Left renal cortex interstitium (tissue), 4 donors: ENCODE measurements at places on chromosomes 11 and 22.

DNA sequence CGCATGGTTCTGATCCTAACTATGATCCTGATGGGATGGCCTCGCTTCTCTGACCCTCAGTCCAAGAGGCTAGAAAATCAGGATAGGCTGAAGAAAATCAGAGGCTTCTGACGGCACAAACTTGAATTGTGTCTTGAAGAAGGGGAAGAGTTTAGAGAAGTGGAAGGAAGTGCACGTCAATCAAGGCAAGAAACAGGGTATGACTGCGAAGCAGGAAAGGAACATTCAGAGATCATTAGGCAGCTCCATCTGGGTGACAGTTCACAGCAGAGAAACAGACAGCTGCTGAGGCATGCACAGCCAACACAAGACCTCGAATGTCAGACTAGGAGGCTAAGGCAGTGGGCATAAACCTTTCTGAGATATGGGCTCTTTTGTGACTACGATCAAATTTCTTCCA is 29.3 kb downstream of the CLPB start:
- DNase-seq: no peak

DNA sequence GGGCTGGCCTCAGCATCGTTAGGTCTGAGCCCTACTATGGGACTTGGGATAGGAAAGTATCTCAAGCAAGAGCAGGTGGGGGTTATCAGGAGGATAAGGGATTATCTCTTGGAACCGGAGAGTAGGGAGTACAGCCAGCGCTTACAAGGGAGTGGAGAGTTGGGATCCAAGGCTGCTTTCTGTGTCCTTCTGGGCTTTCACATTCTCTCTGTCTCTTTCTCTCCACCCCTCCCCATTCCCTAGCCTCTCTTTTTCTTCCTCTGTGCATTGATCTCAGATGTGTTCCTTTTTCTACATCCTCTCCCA is 170.2 kb downstream of the BUD13 start:
- DNase-seq: no peak

DNA sequence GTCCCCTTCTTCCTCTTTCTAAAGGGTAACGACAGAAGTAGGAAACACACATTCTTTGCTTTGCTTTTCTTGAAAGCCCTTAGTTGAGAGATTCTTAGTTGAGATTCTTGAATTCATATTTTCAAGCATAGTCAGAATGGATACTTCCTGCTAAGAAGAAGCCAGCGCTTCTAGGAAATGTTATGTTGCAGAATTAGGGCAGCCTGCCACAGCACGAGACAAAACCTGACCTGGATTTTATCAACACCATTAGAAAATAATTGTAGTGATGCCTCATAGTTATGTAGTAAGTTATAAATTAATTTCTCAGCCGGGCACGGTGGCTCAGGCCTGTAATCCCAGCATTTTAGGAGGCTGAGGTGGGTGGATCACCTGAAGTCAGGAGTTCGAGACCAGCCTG is 37.9 kb upstream of the NUP160 start:
- no peak for DNase-seq

DNA sequence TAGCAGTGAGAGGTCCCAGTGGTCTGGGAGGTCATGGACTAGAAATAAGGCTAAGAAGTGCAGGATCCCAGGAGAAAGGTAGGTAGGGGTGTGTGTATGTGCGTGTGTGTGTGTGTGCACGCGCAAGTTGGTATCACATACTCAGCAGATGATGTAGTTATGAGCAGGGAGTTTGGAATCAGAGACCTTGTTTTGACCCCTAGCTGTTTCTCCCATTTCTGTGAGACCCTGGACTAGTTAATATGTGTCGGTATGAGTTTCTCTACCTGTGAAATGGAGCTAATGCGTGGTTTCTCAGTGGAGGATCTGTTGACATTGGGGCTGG is 1.3 kb downstream of the SERPING1 start:
- no peak for DNase-seq

GRCh38 chr11:130070846-130071200 is 1.1 kb downstream of the APLP2 start:
- no peak for DNase-seq

DNA sequence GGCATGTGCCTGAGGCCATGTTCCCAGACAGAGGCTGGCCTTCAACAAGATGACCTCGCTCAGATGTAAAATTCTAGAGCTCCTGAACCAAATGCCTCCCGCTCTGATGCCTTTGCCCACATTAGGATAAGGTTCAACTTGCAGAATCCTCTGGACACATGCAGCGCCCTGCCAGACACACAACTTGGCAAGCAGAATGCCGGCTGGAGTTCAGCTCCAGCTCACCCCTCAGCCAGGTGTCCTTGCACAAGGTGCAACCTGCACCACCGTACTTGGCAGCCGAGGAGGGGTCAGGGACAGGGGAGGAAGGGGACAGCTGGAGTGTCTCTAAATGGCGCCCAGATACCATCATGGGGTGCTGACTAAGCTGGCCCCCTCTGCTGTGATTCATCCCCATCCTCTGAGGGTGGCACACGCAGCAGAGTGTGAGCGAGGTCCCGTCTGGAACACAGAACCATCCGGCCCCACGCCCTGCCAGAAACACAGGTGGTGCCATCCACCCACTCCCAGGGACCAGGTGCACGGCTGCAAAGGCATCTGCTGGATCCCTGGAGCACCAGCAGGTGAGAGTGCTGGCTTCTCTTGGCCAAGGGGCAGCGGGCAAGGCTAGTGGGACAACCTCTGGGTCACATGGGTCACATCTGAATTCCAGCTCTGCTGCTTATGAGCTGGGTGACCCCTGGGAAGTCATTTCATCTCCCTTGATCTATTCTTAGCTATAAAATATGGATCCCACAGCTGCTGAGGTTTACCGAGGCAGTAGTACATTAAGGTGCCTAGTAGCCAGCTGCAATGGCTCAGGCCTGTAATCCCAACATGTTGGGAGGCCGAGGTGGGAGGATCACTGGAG is 12.8 kb downstream of the ZMAT5 start:
- no peak for DNase-seq

- DNase-seq: no peak
Observed at GRCh38 chr11:59810911-59811259, 307 bp upstream of the MRPL16 start.

GRCh38 chr11:93770160-93770559 is 13.9 kb upstream of the MED17 start:
- DNase-seq: no peak

DNA sequence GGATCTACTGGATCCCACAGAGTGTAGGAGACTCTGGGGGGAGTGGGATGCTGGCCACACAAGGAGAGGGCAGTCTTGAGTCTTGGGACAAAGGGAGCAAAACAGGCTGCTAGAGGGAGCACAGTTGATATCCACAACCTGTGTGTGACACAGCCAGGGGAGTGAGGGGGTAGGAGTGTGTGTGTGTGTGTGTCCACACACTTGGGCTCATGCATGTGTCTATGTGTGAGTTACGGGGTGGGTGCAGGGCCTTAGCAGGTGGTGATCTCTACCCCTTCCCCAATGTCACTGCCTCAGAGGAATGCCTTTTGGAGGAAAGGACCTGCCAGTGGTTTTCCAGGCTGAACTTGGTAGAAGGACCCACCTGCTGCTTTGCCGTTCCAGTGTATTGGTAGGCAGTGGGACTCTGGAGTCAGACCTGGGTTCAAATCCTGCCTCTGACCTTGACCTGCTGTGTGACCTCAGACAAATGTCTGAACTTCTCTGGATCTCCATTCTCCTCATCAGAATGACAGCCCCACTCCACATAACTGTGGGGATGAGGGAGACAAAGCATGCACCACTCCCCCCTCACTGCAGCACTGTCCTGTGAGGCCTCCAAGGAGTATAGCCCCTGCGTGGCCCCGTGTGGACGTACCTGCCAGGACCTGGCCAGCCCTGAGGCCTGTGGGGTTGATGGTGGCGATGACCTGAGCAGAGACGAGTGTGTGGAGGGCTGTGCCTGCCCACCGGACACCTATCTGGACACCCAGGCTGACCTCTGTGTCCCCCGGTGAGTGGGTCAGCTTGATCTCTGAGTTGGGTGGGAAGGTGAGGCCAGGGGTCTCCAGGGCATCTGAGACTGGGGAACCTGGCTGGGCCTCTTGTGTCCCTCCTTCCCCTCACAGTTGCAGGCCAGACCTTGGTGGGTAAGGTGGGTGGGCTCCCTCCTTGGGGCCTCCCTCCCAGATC is 27.4 kb downstream of the OTOG start:
- DNase-seq: no peak

DNA sequence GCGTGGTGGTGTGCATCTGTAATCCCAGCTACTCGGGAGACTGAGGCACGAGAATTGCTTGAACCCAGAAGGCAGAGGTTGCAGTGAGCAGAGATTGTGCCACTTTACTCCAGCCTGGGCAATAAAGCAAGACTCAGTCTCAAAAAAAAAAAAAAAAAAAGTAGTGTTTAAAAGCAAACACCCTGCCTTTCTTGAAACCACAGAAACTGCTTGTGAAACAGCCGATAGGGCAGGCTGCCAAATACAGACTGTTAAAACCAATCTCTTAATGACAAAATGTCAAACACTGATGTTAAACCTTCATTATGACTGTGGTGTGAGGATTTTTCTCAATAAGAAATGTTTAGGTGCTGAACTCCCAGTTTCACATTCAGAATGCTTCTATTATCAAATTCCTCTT is 27.3 kb downstream of the MARK2 start:
- DNase-seq: no peak

GRCh38 chr22:49647627-49648026 is 180.0 kb downstream of the BRD1 start:
- DNase-seq: no peak

- DNase-seq: no peak
Observed at GRCh38 chr11:788953-789940, 643 bp downstream of the CEND1 start.

- DNase-seq: no peak
Observed at GRCh38 chr11:66017321-66017720, 5.5 kb downstream of the CST6 start.

DNA sequence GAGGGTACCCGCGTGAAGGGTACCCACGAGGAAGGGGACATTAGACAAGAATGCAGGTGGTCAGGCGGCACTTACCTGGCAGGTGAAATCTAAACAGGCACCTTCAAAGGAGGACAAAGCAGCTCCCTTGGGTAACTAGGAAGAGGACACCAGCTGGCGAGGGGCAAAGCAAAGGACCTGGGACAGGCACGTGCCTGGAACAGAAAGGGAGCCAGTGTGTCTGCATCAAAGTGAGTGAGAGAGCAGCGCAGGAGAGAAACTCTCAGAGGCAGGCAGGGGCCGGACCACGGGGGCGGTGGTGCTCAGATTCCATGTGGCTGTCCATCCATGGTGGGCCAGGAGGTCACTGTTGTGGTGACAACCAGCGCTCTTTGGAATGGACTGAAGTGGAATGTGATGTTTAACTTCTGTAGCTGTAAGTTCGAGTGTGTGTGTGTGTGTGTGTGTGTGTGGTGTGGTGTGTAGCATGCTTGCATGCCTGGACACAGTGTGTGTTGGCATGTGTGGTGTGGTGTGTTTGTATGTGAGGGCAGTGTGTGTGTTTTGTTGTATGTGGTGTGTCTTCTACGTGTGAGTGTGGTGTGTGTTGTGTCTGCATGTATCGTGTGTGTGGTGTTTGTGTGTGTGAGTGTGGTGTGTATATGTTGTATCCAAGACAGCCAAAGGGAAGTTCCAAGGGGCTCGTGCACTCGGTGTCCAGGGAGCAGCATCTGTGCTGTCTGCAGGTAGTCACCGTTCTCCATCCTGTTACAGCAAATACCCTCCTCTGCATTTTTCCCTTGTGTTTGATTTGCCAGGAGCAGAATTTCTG is 86.4 kb downstream of the CDKN1C start:
- DNase-seq: no peak

GRCh38 chr11:45365961-45366618 is 79.9 kb upstream of the SYT13 start:
- DNase-seq: no peak

DNA sequence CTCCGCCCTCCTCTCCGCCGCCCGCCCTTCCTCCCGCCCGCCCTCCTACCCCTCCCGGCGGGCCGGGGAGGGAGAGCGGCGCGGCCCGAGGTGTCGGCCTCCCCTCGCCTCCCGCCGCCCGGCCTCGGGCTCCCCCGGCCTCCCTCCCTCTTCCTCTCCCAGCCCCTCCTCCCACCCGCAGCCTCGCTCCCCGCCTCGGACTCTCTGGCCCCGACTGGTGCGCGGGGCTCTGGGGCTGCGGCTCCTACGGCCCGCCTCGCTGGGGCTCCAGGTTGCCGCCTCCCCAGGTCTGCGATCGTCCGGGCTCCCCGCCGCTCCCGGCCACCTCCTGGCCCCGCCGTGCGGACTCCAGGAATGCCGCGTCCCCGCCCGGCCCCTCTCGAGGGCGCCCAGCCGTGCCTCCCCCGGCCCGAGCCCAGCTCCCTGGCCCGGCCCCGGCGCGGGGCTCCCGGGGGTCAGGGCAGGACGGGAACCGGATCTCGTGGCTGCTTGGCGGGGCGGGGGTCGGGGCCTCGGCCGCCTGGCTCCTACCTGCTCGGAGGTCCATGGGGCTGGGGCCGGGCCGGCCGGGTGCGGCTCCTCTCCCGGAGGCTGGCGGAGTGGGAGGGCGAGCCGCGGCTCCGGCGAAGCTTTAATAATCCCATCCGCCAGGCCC is at the start of gene CLCF1:
Gene CLCF1, minus strand, starts transcription at position 606 of the 655 bp plus-strand sequence. Its CDS starts 59 bp downstream, at position 547.
- DNase-seq: no peak

- no peak for DNase-seq
Observed at GRCh38 chr11:11946878-11947277, 61.5 kb downstream of the DKK3 start.

GRCh38 chr11:120398132-120398531 is 61.9 kb downstream of the ARHGEF12 start:
- DNase-seq: no peak

- DNase-seq: no peak
Observed at GRCh38 chr11:19922689-19923035, 210.0 kb downstream of the NAV2 start.

DNA sequence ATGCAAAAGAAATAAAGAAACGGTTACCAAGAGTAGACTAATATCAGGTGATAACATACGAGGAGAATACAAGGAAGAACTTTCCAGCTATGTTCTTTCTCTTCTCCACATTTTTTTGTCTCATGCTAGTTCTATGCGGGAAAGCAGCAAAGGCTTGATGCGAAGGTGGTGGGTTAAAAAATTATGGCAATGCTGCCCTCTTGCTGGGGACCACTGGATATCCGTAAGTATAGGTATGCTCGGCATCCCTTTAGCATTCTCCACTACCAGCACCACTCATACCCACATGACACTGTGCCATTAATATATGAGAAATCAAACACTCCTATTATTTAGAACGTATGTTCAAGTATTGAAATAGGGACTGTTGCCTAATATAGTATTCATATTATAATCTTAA is 776.4 kb downstream of the LRRC4C start:
- DNase-seq: no peak

- DNase-seq: no peak
Observed at GRCh38 chr22:29231971-29232959, 26.6 kb downstream of the EMID1 start.
